Breast epithelium (tissue), 4 donors: ENCODE measurements at places on chromosomes 2 and 18. TPM values are rescaled to one million over a fixed set of nuclear protein-coding genes. Genes with fewer than 3 reads are reported as not detected.

GLB1L gene
- total RNA-seq: 10.2 TPM

DNA sequence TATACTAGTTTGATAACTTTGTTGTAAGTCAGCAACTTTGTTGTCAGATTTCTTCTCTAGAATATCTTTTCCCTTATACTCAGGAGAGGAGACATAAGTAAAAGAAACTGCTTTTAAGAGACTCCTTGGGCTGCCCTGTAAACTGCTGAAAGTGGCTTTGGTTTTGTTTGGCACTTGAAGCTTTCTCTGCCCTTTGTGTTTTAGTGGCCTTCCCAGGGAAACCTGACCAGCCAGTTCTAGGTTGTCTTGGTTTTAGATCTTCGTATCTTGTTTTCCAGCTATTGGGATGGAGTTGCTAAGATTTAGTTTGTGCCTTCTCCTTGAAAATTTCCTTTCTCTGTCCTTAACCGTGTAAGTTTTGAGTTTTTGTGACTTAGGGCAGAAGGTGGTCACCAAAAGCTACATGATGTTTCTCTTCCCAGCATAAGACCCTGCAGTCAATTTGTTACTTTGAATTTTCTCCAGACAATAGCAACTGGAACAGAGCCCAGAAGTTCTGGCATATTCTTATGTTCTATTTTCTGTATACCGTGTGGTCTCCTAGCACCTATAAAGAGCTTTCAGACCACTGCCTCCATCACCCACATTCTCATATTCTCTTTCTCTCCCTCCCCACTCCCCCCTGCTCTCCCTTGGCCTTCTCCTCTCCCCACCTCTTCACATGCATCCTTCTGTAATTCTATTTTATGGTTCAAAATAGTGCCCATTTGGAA, 81.1 kb downstream of the BOLA3 start:
- DNase-seq: no peak

QPCT gene
- 5.2 TPM for total RNA-seq

UPP2 gene
- not detected for total RNA-seq

ZNF142 gene
- 16.0 TPM for total RNA-seq

C2orf72 gene
- total RNA-seq: 1.3 TPM

DNA sequence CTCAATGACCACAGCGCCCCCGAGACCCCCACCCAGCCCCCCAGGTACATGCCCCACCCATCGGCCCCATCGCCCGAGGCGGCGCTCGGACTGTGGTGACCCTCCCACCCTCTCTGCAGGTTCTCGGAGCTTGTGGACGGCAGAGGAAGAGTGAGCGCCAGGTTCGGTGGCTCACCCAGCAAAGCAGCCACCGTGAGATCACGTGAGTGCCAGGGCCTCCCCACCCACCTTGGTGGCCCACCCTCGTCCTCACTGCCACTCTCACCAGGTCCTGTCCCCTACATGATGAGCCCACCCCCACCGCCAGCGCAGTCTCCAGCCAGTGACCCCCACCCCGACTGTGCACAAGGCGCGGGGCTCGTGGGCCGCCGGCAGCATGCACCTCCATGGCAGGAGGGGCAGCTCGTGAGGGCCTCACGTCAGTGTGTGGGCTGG, 30.4 kb downstream of the MTERF4 start:
- DNase-seq: no peak

AKAIN1 gene
- total RNA-seq: not detected

RTP5 gene
- not detected for total RNA-seq

GRCh38 chr2:217856871-217857270, 145.9 kb downstream of the TNS1 start:
- no peak for DNase-seq

DNA sequence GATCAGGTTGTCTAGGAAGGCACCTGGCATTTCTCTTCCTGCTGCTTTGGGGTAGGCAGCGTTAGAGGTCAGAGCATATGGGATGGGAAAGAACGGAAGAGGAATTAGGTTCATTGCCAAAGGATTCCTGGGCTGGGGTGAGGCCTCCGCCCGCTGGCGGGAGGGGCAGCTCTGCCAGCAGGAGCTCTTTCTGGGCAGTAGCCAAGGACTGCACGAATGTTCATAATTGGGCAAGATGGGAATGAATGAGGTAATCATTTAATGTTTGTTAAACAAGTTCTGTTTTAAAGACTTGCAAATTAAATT, 253.9 kb downstream of the AGAP1 start:
- peak; percentile 57 for DNase-seq

DNA sequence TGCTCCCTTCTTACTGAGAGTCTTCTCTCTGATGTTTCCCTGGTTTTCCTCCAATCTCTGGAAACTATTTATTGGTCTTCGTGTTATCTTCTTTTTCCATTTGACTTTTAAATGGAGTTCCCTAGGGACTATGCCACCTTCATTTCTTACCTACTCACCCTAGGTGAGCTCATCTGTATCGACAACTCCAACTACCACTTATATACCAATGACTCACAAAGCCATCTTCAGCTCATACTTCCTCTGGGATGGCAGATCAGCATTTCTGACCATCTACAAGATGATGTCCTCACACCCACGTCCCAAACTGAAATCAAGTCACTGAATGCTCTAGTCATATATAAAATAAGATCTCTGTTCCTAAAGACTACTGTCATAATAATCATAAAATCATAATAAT, 40.6 kb downstream of the CFAP210 start:
- no peak for DNase-seq

GRCh38 chr2:9099341-9099751, 95.9 kb upstream of the MBOAT2 start:
- DNase-seq: no peak

GRCh38 chr2:17717666-17718065, 35.9 kb downstream of the SMC6 start:
- no peak for DNase-seq

- no peak for DNase-seq
Measured at GRCh38 chr2:153963256-153963655, 91.5 kb downstream of the GALNT13 start.

FBXO36 gene
- 3.3 TPM for total RNA-seq

SLC39A10 gene
- 31.5 TPM for total RNA-seq

LAMA1 gene
- 10.2 TPM for total RNA-seq

PXDN gene
- 42.4 TPM for total RNA-seq

- DNase-seq: no peak
Measured at GRCh38 chr2:184304006-184304405, 294.3 kb upstream of the ZNF804A start.

DNA sequence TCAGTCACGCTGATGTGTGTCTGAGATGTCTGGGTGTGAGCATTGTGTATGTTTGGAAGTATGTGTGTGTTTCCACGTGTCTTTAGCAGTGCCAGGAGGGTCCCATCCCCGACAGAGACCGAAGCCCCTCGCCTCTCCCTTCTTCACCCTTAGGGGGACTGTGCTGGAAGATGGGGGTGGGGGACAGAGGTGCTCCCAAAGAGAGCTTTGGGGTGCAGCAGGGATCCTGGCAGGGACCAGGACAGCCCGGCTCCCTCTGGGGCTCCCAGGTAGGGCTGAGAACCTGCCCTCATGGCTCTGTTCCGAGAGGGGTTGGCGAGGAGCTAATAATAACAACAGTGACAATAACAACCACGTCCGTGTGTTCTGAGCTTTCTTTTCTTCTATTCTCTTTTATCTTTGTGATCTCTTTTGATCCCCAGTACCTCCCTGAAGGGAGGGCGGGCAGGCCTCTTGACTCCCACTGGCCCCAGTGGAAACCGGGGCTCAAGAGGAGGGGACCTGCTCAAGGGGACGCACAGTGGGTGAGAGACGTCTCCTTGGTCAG, 57.6 kb downstream of the SMAD7 start:
- DNase-seq: no peak

- no peak for DNase-seq
Measured at GRCh38 chr18:12092398-12093229, 1.0 kb upstream of the ANKRD62 start.

DNA sequence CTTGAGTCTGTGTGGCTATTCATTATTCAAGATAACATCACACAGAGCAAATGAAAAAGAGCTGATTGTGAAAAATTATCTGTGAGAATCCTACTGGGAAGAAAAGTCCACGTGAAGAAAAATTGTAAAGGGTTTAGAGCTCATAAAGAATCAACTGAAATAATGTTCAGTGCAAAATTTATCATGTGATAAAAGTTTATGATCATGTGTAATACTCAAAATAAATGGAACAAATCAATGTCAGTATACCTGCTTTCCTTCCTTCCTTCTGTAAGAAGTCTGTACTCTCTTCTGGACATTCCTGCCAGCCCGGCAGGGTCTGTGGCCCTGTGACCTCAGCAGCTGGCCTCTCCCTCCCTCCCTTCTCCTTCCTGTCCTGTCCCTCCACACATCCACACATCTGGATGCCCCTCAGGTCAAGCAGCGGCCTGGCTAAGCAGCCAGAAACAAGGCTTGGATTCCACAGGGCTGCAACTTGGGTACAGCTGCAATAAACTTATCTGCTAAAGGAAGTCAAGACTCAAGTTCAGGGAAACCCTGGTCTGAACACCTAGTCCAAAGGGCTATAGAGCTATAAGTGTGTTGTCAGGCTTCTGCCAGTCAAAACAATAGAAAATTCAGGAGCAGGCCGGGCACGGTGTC, 172.1 kb downstream of the MREG start:
- no peak for DNase-seq

ARMC9 gene
- total RNA-seq: 20.8 TPM

- no peak for DNase-seq
Measured at GRCh38 chr18:40016405-40016804, 1938.6 kb upstream of the PIK3C3 start.

- DNase-seq: no peak
Measured at GRCh38 chr2:167758292-167758691, 489.1 kb downstream of the STK39 start.

DNA sequence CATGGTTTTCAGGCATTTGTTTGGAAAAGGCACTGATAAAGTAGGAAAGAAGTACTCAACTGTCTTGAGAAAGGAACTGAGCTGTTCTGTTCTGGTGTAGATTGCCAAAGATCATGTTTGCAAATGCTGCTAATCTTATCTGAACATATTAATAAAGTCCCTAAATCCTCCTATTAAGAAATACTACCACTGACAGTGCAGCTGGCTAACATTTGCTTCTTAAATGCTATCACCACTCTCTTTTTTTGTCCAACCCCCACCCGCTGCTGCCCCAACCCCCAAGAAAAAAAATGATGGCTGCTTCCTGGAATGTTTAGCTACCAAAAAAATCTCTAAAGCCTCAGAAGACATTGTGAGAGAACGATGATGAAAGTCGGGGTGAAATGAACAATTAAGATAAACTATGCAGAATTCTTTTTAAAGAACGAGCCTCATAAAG, 130.7 kb downstream of the CCBE1 start:
- DNase-seq: no peak

DNA sequence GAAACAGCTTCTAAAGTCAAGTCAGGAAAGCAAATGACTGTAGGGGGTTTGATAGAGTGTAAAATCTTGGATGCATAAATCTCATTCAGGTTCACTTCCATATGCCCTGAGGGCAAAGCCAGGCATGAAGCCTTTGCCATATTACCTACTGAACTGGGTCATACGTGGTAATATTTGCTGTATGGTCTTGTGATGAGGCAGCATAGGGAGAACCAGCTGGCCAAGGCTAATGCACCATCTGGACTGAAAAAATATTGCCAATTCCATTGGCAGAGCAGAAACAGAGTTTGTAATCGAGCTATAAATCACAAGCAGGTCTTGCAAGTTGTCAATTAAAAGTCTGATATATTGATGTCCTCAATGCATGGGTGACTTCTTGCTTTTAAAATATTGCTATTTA, 243.8 kb downstream of the ERBB4 start:
- DNase-seq: no peak

HOXD4 gene
- 1.9 TPM for total RNA-seq

SLC4A1AP gene
- total RNA-seq: 24.3 TPM

ABCG8 gene
- total RNA-seq: not detected

ASAP2 gene
- total RNA-seq: 14.5 TPM

GRCh38 chr18:55435592-55435991, 152.4 kb downstream of the TCF4 start:
- no peak for DNase-seq

DNA sequence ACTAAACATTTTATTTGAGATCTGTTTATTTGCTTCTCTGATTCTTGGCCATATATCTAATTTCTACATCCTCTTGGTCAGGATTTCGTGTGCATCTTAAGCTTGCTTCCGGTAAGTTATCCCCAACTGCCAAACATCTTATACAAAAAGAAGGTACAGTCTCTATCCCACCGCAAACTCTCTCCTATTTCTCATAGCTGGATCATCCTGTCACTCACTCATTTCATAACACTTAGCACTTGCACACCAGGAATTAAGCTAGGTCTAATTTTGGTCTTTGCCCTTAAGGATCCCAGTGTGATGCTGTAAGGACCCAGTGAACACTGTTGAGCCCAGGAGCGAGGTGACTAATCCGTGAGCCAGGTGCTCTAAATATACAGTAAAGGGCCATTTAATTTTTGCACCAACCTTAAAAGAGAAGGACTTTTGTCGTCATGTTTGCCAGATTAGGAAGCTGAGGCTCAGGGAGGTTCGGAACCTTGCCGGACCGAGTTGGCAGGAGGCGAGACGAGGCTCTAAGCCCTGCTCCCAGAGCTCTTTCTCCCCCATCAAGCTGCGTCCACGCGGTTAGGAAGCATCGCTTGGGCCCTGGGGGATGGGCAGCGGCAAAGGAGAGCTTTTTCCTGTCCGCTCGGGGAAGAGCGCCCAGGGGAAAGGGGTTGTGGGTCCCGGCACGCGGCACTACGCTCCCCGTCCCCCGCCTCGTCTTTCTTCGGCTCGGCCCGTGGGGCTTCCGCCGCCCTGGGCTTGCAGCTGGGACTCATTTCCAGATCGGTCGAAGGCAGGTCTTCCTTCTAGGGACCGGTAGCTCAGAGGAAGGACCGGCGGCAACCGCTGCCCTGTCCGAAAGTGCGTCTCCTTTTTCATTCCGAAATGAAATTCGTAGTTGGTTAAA, 4.1 kb upstream of the ITPRIPL1 start:
- no peak for DNase-seq

FBXO15 gene
- total RNA-seq: 0.64 TPM

- no peak for DNase-seq
Measured at GRCh38 chr2:9710311-9710710, 79.5 kb upstream of the YWHAQ start.

DNA sequence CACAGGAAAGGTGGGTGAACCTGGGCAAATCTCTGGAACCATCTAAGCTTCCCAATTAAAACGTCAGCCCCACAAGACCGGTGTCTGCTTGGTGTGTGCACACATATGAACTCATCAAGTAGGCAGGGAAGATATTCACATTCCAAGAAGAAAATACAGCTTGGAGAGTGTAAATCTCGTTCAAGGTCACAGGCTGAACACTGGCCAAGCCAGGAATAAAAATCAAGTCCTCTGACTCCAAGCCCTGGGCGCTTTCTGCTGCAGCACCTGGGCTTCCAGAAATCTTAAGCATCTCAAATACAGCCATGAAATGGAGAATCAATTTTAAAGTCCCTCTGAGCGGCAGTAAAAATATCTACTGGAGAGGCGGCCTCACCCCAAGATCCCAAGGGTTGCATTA, 150.9 kb downstream of the TWIST2 start:
- no peak for DNase-seq
